ENCODE measurements at places on chromosomes 4 and X. TPM values are rescaled to one million over a fixed set of nuclear protein-coding genes. Genes with fewer than 3 reads are reported as not detected.
A peak's percentile ranks its signal among the peaks of the same experiment; 100 is the strongest.

- no peak for ATAC-seq
Measured at GRCh38 chr4:80153874-80154544, 43.3 kb upstream of the PRDM8 start.

GRCh38 chr4:2837110-2837903 lies 6.3 kb upstream of the ADD1 start:
- ATAC-seq: peak; percentile 15

DNA sequence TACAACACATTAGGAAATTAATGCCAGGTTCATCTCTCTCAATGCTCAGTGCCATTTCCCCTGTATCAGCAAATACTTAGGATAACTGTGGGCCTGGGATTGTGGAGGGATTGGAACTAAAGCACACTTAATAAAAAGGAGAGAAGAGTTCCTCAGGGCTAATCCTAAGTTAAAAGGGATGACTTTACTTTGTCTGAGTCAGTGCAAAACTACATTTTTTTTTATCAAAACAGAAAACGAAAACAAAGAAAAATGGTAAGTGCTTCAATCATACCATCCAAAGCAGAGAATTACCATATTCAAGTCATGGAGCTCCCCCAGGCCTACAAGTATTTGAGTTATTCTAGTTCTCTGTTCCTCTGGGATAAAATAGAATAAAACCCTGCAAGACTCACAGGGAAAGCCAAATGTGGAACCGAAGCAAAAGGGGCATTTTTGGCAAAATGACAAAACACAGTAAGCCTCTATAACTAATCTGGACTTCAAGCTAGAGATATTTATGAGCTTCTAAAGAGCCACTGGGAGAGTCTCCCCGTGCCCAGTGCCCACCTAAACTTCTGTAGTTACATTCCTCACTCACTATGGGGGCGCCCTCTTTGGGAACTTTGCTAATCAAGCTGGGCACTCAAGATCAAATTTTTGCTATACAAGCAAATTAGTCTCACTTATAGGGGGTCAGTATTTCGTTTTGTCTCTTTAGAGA lies 53.4 kb downstream of the PALLD start:
- ATAC-seq: peak; percentile 89

GRCh38 chr4:88320780-88321373 lies 36.5 kb upstream of the PPM1K start:
- ATAC-seq: no peak

GRCh38 chr4:146976145-146976544 lies 30.5 kb upstream of the TTC29 start:
- ATAC-seq: peak; percentile 22

GRCh38 chr4:140012688-140013486 lies 141.1 kb downstream of the MAML3 start:
- ATAC-seq: peak; percentile 74

The CFAP47 gene
- total RNA-seq: not detected

The RHOXF2B gene
- total RNA-seq: not detected

The FAM184B gene
- total RNA-seq: 0.89 TPM

The PPP4R3C gene
- not detected for total RNA-seq

The SLIT2 gene
- total RNA-seq: 224 TPM

The PDGFC gene
- total RNA-seq: 6.7 TPM
